ENCODE measurements at places on chromosomes 6 and 20. TPM values are rescaled to one million over a fixed set of nuclear protein-coding genes. Genes with fewer than 3 reads are reported as not detected.

ID4 gene
- total RNA-seq: not detected

RNGTT gene
- total RNA-seq: 21.8 TPM

BTNL2 gene
- not detected for total RNA-seq

- H3K27me3 ChIP-seq: no peaks in the 10 kb centered on the region
- no peaks in the 10 kb centered on the region for H3K36me3 ChIP-seq
- H3K4me3 ChIP-seq: no peak overlapping the region
Observed at GRCh38 chr6:19964115-19964514, 126.9 kb downstream of the ID4 start.

DNA sequence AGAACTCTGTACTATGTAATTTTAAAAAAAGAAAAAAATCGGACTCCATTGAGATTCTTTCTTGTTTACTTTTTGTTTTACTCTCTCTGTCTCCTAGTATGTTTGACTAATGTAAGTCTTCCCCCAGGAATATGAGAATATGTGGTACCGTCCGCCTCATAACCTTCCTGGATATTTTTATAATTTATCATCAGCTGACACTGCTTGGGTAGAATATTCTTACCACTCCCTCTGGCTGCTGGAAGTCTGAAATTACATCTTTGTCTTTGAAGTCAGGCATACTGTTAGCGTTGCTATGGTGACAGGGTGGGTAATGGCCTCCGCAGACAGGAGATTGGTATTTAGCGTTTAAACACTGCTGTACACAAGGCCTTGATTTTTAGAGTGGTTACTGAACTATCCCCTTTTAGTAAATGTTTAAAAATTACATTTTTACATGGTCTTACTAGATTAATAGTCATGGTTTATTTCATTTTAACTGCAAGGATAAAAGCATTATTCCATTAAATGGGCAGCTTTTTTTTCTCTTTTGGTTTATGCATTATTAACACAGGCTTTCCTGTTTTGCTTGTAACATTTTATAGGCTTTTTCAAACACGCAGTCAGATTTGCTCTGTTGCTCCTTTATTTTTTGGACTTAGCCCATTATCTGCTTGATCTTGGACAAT is 176.4 kb downstream of the ARID1B start:
- H3K36me3 ChIP-seq: no peaks in the 10 kb centered on the region
- no peaks in the 10 kb centered on the region for H3K27me3 ChIP-seq
- H3K27ac ChIP-seq: no peak overlapping the region

DNA sequence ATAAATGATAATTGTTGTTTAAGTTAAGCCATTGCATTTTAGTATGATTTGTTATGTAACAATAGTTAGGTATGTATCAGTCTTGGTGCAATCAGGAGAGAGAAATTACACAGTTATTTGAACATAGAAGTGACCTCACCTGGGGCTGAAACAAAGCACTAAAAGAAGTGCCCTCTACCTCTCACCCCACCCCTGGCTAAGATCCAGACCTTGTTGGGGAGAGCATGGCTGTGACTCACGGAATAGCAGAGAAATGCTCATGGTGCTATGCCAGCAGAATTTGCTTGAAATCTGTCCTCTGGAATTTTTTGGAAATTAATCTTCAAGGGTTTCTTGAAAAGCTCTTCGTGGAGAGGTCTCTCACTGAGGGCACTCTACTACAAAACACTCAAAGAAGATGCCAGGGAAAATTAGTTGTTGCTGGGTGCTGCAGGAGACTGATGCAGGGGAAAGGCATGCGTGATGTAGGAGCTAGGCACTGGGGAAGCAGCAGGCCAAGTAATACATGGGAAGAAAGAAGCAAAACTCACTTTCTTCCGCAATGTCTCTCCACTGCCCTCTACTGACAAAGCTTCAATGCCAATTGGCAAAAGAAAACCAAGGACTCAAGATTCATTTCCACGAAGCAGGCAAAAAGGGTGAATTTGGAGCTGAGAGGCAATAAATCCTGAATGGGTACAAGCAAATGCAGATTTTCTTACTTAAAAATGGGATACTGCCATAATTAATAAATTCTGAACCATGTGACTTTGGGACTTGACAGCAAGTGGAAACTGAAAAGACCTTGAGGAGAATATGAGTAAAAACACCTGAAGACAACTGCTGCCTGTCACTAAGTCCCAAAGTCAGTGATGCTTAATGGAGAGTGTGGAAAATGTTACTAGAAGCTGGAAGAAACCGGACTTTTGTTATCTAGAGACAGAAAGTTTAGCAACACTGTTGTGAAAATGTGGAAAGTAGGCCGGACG is 136.3 kb upstream of the ZNF184 start:
- no peaks in the 10 kb centered on the region for H3K36me3 ChIP-seq
- peaks cover 8% of the 10 kb centered on the region for H3K4me1 ChIP-seq
- peaks cover 20% of the 10 kb centered on the region for H3K27me3 ChIP-seq
- H3K27ac ChIP-seq: no peak overlapping the region
- DNase-seq: no peak
- no peak overlapping the region for H3K4me3 ChIP-seq

- H3K36me3 ChIP-seq: no peaks in the 10 kb centered on the region
- no peak for DNase-seq
- no peak overlapping the region for H3K4me3 ChIP-seq
- H3K27ac ChIP-seq: no peak overlapping the region
- no peaks in the 10 kb centered on the region for H3K27me3 ChIP-seq
Observed at GRCh38 chr20:57038608-57039440, 227.6 kb downstream of the BMP7 start.

DNA sequence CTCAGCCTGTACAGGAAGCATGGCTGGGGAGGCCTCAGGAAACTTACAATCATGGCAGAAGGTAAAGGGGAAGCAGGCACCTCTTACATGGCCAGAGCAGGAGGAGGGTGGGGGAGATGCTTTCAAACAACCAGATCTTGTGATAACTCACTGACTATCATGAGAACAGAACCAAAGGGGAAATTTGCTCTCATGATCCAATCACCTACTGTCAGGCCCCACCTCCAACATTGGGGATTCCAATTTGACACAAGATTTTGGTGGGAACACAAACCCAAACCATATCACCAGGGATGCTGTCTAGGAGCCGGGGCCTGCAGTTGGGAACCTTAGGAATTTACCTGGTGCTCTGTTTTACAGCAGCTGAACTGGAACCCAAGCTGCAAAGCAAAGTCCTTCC is 191.1 kb upstream of the CITED2 start:
- no peaks in the 10 kb centered on the region for H3K36me3 ChIP-seq
- no peak for DNase-seq
- H3K4me1 ChIP-seq: no peaks in the 10 kb centered on the region
- no peak overlapping the region for H3K27ac ChIP-seq
- no peaks in the 10 kb centered on the region for H3K27me3 ChIP-seq

DNA sequence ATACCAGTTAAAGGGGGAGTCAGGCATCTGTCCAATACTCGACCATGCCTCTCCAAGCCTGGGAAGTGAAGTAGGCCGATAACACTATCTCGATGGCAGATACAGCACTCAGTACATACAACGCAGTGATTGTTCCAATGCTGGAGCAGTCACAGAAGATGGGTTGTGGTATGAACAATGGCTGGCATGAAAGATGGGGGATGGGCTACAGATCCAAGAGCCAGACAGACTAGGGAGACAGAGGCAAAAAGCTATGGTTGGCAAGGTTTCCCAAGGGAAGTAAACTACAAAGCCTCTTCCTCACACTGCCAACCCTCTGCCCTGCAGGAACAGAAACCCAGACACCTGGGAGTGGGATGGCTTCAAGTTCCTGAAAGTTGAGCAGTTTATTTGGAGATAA is 19.2 kb downstream of the FKBP1A start:
- no peak overlapping the region for H3K27ac ChIP-seq
- DNase-seq: no peak
- H3K27me3 ChIP-seq: no peaks in the 10 kb centered on the region

DNA sequence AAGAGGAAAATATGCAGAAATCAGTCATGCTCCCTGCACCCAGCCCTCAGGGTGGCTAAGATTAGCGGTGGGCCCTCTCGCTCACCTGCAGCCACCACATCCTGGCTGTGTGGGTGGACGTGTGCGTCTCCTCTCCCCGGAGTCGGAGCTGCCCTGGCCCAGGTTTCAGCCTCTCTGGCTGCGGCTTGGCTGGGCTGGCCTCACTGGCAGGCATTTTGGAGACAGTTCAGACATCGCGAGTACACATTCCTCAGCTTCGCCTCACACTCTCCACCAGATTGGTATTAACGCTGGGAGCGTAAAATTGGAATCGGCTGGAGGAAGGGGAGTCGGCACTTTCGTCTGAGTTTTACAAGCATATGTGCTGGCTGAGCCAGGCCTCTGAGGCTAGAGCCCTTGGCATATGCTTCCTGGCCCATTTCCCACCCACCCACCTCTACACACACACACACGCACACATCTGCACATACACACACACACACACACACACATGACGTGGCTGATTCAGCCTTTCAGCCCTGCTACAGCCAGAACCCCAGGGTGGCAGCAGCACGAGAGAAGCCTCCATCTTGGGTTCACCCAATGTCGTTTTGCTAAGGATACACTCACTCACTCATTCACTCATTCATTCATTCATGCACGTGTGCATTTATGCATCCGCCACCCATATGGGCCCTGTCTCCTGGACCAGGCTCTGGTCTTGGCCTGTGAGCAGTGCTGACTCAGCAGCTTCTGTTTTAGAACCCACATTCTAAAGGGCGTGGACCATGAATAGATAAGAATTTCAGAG is 42.9 kb downstream of the BCAS4 start:
- no peak for DNase-seq
- peaks cover 4% of the 10 kb centered on the region for H3K36me3 ChIP-seq
- no peak overlapping the region for H3K27ac ChIP-seq
- H3K27me3 ChIP-seq: no peaks in the 10 kb centered on the region
- peaks cover 8% of the 10 kb centered on the region for H3K4me1 ChIP-seq

DNA sequence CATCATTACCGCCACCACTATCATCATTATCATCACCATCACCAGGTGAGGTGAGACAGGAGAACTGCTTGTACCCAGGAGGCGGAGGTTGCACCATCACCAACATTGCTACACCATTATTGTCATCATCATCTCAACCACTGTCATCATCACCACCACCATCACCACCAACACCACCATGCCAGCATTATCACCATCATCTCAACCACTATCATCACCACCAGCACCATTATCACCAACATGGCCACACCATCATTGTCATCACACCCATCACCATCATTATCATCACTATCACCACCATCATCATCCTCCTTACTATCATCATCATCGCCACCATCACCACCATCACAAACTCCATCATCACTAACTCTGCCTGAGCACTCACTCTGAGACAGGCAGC is 661.8 kb upstream of the DEFB115 start:
- H3K36me3 ChIP-seq: no peaks in the 10 kb centered on the region
- no peak for DNase-seq
- no peak overlapping the region for H3K4me3 ChIP-seq
- no peaks in the 10 kb centered on the region for H3K4me1 ChIP-seq

- H3K27ac ChIP-seq: no peak overlapping the region
- H3K4me1 ChIP-seq: no peaks in the 10 kb centered on the region
- no peak overlapping the region for H3K4me3 ChIP-seq
- H3K27me3 ChIP-seq: no peaks in the 10 kb centered on the region
Observed at GRCh38 chr6:55182016-55182650, 7.8 kb downstream of the HCRTR2 start.

- no peaks in the 10 kb centered on the region for H3K36me3 ChIP-seq
- peak overlapping the region; percentile 92 for H3K4me3 ChIP-seq
- peaks cover 57% of the 10 kb centered on the region for H3K4me1 ChIP-seq
- no peaks in the 10 kb centered on the region for H3K27me3 ChIP-seq
- no peak for DNase-seq
- H3K27ac ChIP-seq: peak overlapping the region; percentile 75
Observed at GRCh38 chr20:48824830-48825565, 2.8 kb downstream of the PREX1 start.

GRCh38 chr20:9912858-9913434 is 74.1 kb upstream of the PAK5 start:
- no peak overlapping the region for H3K4me3 ChIP-seq
- no peaks in the 10 kb centered on the region for H3K4me1 ChIP-seq
- H3K27me3 ChIP-seq: no peaks in the 10 kb centered on the region
- no peak for DNase-seq
- no peak overlapping the region for H3K27ac ChIP-seq
- H3K36me3 ChIP-seq: no peaks in the 10 kb centered on the region

- H3K27ac ChIP-seq: no peak overlapping the region
- no peak for DNase-seq
- H3K27me3 ChIP-seq: peaks cover under 1% of the 10 kb centered on the region
Observed at GRCh38 chr6:105078386-105078708, 101.5 kb downstream of the POPDC3 start.

GRCh38 chr6:113539202-113539601 is 317.9 kb upstream of the MARCKS start:
- H3K27ac ChIP-seq: no peak overlapping the region
- H3K27me3 ChIP-seq: no peaks in the 10 kb centered on the region
- H3K4me1 ChIP-seq: no peaks in the 10 kb centered on the region

DNA sequence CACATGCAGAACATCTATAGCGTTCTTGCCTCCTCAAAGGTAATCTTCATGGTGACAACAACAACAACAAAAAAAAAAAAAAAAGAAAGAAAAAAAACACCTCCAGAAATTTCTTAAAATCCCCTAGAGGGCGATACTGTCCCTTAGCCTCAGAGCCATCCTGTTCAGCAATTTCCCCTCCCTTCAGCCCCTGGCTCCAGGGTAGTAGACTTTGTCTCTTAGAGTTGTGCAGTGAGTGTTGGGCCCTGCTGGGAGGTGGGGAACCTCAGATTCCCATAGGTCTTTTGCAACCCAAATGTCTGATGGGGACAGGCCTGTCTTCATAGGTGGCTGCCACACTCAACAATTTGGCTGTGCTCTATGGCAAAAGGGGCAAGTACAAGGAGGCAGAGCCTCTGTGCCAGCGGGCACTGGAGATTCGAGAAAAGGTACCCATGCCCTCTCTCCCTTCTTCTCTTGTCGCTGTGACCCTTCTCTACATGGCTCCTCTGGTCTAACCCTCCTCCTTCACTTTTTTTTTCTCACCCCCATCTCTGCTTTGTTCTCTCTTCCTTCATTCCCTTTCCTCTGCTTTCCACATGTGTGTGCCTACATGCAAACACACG is 6.0 kb upstream of the PTK7 start:
- no peaks in the 10 kb centered on the region for H3K36me3 ChIP-seq
- no peak overlapping the region for H3K27ac ChIP-seq
- H3K27me3 ChIP-seq: no peaks in the 10 kb centered on the region
- H3K4me1 ChIP-seq: no peaks in the 10 kb centered on the region

DNA sequence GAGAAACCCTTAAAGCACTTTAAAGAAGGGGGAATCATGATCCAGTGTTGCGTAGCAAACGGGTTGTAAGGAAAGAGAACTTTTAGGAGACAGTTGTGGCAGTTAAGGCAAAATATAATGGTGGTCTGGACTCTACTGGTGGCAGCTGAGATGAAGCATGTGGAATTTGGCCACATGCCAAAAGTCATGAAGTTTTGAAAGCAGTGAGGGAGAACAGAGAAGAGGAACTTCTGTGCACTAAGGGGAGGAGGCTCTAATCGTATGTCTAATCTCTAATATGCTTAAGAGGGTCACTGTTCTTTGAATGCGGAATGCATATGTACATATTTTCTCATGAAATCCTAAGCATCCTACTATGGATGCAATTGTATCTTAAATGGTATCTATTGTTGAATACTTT is 91.5 kb downstream of the RIMS1 start:
- H3K27me3 ChIP-seq: no peaks in the 10 kb centered on the region
- no peak for DNase-seq
- no peaks in the 10 kb centered on the region for H3K4me1 ChIP-seq
- no peak overlapping the region for H3K4me3 ChIP-seq
- H3K36me3 ChIP-seq: no peaks in the 10 kb centered on the region
